ENCODE measurements at places on chromosomes 2 and 18. TPM values are rescaled to one million over a fixed set of nuclear protein-coding genes. Genes with fewer than 3 reads are reported as not detected.

KCTD1 gene
- 34.7 TPM for total RNA-seq

MAB21L4 gene
- 0.12 TPM for total RNA-seq

COL5A2 gene
- total RNA-seq = 90.5 TPM

PPP4R3B gene
- 30.3 TPM for total RNA-seq

AGAP1 gene
- 24.3 TPM for total RNA-seq

KCNE4 gene
- 0.83 TPM for total RNA-seq

KCTD18 gene
- total RNA-seq = 8.9 TPM

IL36G gene
- not detected for total RNA-seq

MC4R gene
- not detected for total RNA-seq

C2orf66 gene
- total RNA-seq = 0.06 TPM

RAB6C gene
- not detected for total RNA-seq

TDRD15 gene
- not detected for total RNA-seq

IER3IP1 gene
- total RNA-seq = 18.6 TPM

TMEM237 gene
- total RNA-seq = 22.4 TPM

RND3 gene
- 52.9 TPM for total RNA-seq

MYO5B gene
- total RNA-seq = 10.0 TPM

PRKD3 gene
- total RNA-seq = 8.5 TPM

ZNF396 gene
- 0.90 TPM for total RNA-seq

TUBB8B gene
- not detected for total RNA-seq

SNTG2 gene
- total RNA-seq = not detected

SLC40A1 gene
- 3.4 TPM for total RNA-seq

ANKRD36C gene
- total RNA-seq = 2.5 TPM

DNAH6 gene
- total RNA-seq = 0.14 TPM

RGPD3 gene
- total RNA-seq = 0.20 TPM

FSIP2 gene
- total RNA-seq = not detected

OTOS gene
- total RNA-seq = not detected

TLX2 gene
- total RNA-seq = 0.44 TPM

GAREM2 gene
- total RNA-seq = 5.0 TPM

PLA2R1 gene
- total RNA-seq = 1.7 TPM

GCA gene
- total RNA-seq = 5.9 TPM

STK16 gene
- total RNA-seq = 29.9 TPM

FOXD4L1 gene
- total RNA-seq = 0.40 TPM

IGFBP2 gene
- 88.0 TPM for total RNA-seq

ZNF892 gene
- 0.17 TPM for total RNA-seq

COLEC11 gene
- total RNA-seq = 0.61 TPM

IL37 gene
- not detected for total RNA-seq

SMAD7 gene
- total RNA-seq = 22.4 TPM

SIX3 gene
- total RNA-seq = 0.58 TPM

ITGB6 gene
- 1.3 TPM for total RNA-seq

CDK5R2 gene
- total RNA-seq = 3.0 TPM

SCN3A gene
- not detected for total RNA-seq

RABL2A gene
- total RNA-seq = 9.8 TPM

NT5DC4 gene
- not detected for total RNA-seq

TPO gene
- total RNA-seq = 0.22 TPM

TWIST2 gene
- total RNA-seq = 15.4 TPM

NABP1 gene
- 14.1 TPM for total RNA-seq

TMEM87B gene
- total RNA-seq = 15.4 TPM

DHRS9 gene
- total RNA-seq = 2.8 TPM

ZC3H6 gene
- 0.44 TPM for total RNA-seq

HOXD1 gene
- 0.16 TPM for total RNA-seq

LHCGR gene
- total RNA-seq = not detected

SCN7A gene
- 0.01 TPM for total RNA-seq

COBLL1 gene
- 3.9 TPM for total RNA-seq

WIPF1 gene
- total RNA-seq = 26.7 TPM
